ENCODE measurements at places on chromosomes 16 and 17. TPM values are rescaled to one million over a fixed set of nuclear protein-coding genes. Genes with fewer than 3 reads are reported as not detected.

The TBC1D3C gene
- not detected for total RNA-seq

The C17orf50 gene
- total RNA-seq, result not detected

The ESRP2 gene
- total RNA-seq, result 0.30 TPM

The GUCY2D gene
- total RNA-seq, result not detected

The EPN2 gene
- total RNA-seq, result 16.5 TPM

The TMEM98 gene
- 139 TPM for total RNA-seq

The CACNA1G gene
- under 0.01 TPM for total RNA-seq

The SETD1A gene
- total RNA-seq, result 3.7 TPM

The C17orf107 gene
- total RNA-seq, result 2.5 TPM

The SERPINF2 gene
- total RNA-seq, result not detected

The KLHL10 gene
- 0.17 TPM for total RNA-seq

The ARL17A gene
- 2.4 TPM for total RNA-seq

The CD300LG gene
- not detected for total RNA-seq

The AFMID gene
- 29.4 TPM for total RNA-seq

The ZNF385C gene
- not detected for total RNA-seq

The OTOA gene
- 0.17 TPM for total RNA-seq

The C1QTNF1 gene
- 18.9 TPM for total RNA-seq

The GDPD3 gene
- 0.17 TPM for total RNA-seq

The TP53TG3F gene
- total RNA-seq, result not detected

The NUDT16L1 gene
- total RNA-seq, result 22.9 TPM

The TMEM208 gene
- 61.5 TPM for total RNA-seq

The PMM2 gene
- 26.2 TPM for total RNA-seq

The DLX3 gene
- not detected for total RNA-seq

The ODAD4 gene
- 0.45 TPM for total RNA-seq

The SLC12A4 gene
- 29.4 TPM for total RNA-seq

The WSCD1 gene
- 4.5 TPM for total RNA-seq

The TEX19 gene
- total RNA-seq, result not detected

The CEP295NL gene
- 0.30 TPM for total RNA-seq

The KRTAP2-2 gene
- total RNA-seq, result not detected

The DNAH9 gene
- not detected for total RNA-seq

The PLD6 gene
- 1.6 TPM for total RNA-seq

The NUTF2 gene
- 200 TPM for total RNA-seq

The CACNG1 gene
- total RNA-seq, result not detected

The DDX42 gene
- total RNA-seq, result 27.9 TPM

The KIF19 gene
- total RNA-seq, result not detected

The TNRC6A gene
- 23.0 TPM for total RNA-seq

The MYO15A gene
- 0.59 TPM for total RNA-seq

The CLDN6 gene
- 0.15 TPM for total RNA-seq

The DUS1L gene
- 58.7 TPM for total RNA-seq

The SCPEP1 gene
- total RNA-seq, result 27.7 TPM

The HES7 gene
- 0.89 TPM for total RNA-seq

The TNRC6C gene
- total RNA-seq, result 1.9 TPM

All from bronchus fibroblast of lung (primary cell).